ELF-1 (cell line): ENCODE measurements at places on chromosomes 5 and 9.

DNA sequence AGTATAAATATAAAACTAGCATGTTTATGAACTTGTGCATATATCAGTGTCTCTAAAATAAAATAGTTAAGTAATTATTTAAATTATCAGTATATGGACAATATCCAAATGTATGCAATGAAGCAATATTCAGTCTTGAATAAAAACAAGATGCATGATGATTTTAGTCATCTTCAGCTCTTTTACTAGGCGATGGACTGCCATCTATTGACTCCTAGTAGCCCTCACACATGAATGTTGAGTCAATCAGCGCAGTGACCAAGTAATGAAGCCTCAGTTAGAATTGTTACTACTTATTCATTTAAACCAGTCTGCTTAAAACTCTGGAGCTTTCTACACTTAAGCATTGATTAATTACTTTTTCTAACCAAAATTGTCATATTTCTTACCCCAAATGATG, 92.9 kb upstream of the GRHPR start:
- DNase-seq, result no peak

GRCh38 chr5:76522103-76522935, 100.9 kb downstream of the F2RL2 start:
- no peak for DNase-seq

- no peak for DNase-seq
These were observed 26.1 kb upstream of the FCN1 start for GRCh38 chr9:134943836-134944235.

DNA sequence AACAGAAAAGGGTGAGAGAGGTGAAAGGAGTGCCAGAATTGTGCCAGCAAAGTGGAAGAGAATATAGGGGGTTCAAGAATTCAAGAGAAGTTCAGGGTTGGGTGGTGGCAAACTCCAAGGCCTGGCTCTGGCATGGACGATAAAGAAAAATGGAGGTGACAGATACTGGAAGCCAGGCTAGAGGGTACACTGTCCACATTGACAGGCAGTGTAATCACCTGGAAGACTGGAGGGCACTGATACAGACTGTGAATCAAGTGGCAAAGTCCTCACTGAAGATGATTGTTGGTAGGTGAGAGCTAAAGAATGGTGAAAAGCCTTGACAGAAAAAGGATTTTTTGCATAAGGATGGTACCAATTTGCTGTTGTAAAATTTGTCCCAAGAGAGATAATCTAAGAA, 7.1 kb downstream of the SAR1B start:
- DNase-seq, result no peak

GRCh38 chr5:122182491-122182921, 53.2 kb downstream of the ZNF474 start:
- peak; percentile 38 for DNase-seq

DNA sequence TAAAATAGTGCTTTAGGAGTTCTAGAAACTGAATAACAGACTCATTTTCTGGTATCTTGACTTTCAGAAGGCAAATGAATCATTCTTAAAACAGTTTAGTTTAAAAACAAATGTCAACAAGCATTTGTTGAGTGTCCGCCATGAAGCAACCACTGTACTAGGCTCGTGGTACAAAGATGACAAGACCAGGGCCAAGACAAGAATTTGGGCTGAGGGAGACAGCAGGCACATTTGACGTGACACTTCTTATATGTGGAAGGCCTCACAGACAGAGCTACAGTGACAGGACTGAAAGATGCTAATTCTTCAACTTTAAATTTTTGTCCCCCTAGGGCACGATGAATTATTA, 14.4 kb upstream of the ZNF131 start:
- DNase-seq, result no peak

DNA sequence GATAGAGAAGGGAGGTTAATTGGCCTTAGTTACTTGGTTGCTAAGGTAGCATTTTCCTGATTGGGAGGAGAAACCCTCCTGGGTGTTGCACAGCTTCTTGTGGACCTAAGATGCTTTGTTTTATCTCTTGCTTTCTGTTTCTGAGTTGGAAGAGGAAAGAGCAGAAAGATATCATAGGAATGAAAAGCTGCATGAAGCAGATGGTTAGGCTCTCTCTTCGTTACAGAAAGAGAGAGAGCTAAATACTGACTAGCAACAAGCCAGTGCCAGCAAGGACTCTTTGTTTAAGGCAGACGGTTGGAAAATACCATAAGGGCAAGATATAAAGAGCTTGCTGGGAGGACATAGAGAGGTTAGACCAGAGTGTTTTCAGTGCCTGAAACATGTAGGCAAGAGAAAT, 103.1 kb downstream of the ATG10 start:
- no peak for DNase-seq
